ENCODE measurements at places on chromosomes 12 and 14. TPM values are rescaled to one million over a fixed set of nuclear protein-coding genes. Genes with fewer than 3 reads are reported as not detected.
A peak's percentile ranks its signal among the peaks of the same experiment; 100 is the strongest.

DNA sequence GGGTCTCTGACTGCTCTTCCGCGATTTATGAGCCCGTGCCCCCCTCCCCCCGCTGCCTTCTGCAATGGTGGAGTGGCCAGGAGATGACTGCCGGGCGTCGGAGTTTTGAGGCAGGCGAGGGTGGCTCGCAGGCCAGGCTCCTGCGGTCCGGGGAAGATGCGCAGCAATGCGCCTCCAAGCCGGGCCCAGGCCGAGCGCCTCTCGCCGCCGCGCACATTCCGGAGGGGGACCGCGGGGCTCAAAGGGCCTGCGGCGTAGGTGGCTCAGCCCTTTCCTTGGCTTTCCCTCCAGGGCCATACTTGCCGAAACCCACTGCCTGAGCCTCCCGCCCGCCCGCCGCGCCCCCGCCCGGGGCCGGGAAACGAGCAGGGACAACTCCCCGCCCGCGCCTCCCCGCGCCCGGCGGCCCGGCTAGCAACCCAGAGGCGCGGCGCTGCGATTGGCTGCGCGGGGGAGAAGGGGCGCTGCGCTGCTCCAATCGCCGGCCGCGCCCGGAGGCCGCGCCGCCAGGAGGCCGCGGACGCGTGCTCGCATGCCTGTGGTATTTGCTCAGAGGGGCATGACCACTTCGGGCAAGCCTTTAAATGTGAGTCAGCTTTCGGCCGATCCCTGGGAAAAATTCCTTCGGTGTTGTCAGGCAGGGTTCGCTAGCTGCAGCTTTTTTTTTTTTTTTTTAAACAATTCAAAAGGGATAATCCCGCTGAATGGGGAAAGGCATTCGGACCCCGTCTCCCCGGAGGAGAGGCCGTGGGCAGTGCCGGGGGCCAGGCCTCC is 157.9 kb upstream of the PARP11 start:
- no peak overlapping the region for H3K27ac ChIP-seq
- peaks cover 24% of the 10 kb centered on the region for H3K4me1 ChIP-seq
- H3K27me3 ChIP-seq: peaks cover 7% of the 10 kb centered on the region
- no peaks in the 10 kb centered on the region for H3K36me3 ChIP-seq
- H3K4me3 ChIP-seq: peak overlapping the region; percentile 25

DNA sequence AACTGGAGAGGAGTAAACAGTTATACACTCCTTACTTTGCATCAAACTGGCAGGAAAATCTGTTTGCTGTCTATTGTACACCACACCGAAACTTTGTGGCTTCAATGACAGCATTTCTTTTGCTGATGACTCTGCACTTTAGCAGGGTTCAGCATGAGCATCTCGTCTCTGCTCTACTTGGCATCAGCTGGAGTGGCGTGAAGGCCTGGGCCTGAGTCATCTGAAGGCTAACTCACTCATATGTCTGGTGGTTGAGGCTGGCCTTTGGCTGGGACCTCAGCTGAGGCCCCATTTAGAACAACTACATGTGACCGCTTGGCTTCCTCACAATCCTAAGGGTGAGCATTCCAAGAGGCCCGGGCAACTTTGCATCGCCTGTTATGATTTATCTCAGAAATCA is 28.7 kb upstream of the REP15 start:
- H3K27me3 ChIP-seq: no peaks in the 10 kb centered on the region
- H3K36me3 ChIP-seq: no peaks in the 10 kb centered on the region
- DNase-seq: no peak
- H3K4me1 ChIP-seq: peaks cover 3% of the 10 kb centered on the region
- H3K4me3 ChIP-seq: no peak overlapping the region
- no peak overlapping the region for H3K27ac ChIP-seq

- no peak for DNase-seq
- H3K27ac ChIP-seq: no peak overlapping the region
- no peaks in the 10 kb centered on the region for H3K27me3 ChIP-seq
- peaks cover 11% of the 10 kb centered on the region for H3K4me1 ChIP-seq
- H3K36me3 ChIP-seq: no peaks in the 10 kb centered on the region
Measured at GRCh38 chr14:59342516-59343484, 122.4 kb downstream of the GPR135 start.

DNA sequence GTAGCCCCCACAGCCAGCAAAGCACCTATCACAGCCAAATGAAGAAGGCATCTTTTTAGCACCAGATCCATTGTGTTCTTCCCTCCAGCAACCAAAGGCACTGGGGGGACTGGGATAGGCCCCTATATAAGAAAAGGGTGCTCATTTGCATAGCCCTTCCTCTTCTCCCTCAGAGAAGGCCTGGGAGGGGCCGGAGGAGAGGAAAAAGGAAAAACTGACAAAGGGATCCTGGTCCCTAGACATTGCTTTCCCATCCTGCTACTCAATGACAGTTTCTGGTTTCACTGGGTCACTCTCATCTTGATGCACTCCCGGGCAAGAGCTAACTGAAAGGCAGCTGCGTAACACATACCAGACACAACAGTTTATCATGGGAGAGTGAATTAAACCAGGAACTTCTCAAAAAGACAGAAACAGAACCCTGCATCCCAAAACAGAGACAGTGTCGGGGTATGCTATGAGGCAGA is at the start of gene PMEL:
Gene PMEL, minus strand, starts transcription at position 102 of the 467 bp plus-strand sequence. Its CDS starts 31 bp downstream, at position 71.
- no peaks in the 10 kb centered on the region for H3K27me3 ChIP-seq
- peak; percentile 15 for DNase-seq
- peaks cover 22% of the 10 kb centered on the region for H3K4me1 ChIP-seq
- peak within 1 kb of the TSS; percentile 63 for H3K27ac ChIP-seq
- no peaks in the 10 kb centered on the region for H3K36me3 ChIP-seq
- H3K4me3 ChIP-seq: peak within 1 kb of the TSS; percentile 88

- H3K27me3 ChIP-seq: no peaks in the 10 kb centered on the region
- H3K4me1 ChIP-seq: no peaks in the 10 kb centered on the region
- H3K27ac ChIP-seq: no peak overlapping the region
- DNase-seq: no peak
Measured at GRCh38 chr12:4849795-4850345, 59.8 kb upstream of the KCNA1 start.

GRCh38 chr14:105085766-105086165 is 20.5 kb upstream of the GPR132 start:
- DNase-seq: no peak
- peaks cover 36% of the 10 kb centered on the region for H3K27me3 ChIP-seq
- no peak overlapping the region for H3K4me3 ChIP-seq
- peaks cover 25% of the 10 kb centered on the region for H3K4me1 ChIP-seq
- H3K36me3 ChIP-seq: no peaks in the 10 kb centered on the region

- no peaks in the 10 kb centered on the region for H3K4me1 ChIP-seq
- no peak overlapping the region for H3K27ac ChIP-seq
- H3K36me3 ChIP-seq: no peaks in the 10 kb centered on the region
- H3K4me3 ChIP-seq: no peak overlapping the region
- DNase-seq: no peak
Measured at GRCh38 chr12:99852666-99853065, 132.1 kb downstream of the ANKS1B start.

DNA sequence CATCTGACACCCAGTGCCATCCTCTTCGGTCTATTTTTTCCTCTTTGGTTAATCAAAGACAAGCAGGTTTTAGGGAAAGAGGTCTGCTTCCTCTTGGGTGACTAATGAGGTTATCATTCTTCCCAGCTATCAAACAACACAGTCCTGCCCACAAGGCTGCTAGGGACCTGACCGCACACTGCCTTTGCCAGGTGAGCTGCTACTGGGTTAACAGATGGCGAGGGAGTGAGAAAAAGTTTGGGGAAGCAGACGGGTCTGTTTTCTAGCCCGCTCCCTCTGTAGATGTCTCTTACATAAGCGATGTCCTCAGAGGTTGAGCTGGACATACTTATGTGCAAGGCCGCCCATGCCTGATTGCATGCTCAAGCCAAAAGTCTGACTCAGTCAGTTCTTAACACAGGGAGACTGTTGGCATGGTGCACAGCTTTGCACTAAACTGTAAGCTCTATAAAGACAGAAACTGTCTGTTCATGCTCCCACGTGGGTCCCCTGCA is 94.1 kb downstream of the SLC15A4 start:
- no peak overlapping the region for H3K27ac ChIP-seq
- H3K4me3 ChIP-seq: no peak overlapping the region
- no peaks in the 10 kb centered on the region for H3K27me3 ChIP-seq
- no peaks in the 10 kb centered on the region for H3K4me1 ChIP-seq
- H3K36me3 ChIP-seq: no peaks in the 10 kb centered on the region
- no peak for DNase-seq

DNA sequence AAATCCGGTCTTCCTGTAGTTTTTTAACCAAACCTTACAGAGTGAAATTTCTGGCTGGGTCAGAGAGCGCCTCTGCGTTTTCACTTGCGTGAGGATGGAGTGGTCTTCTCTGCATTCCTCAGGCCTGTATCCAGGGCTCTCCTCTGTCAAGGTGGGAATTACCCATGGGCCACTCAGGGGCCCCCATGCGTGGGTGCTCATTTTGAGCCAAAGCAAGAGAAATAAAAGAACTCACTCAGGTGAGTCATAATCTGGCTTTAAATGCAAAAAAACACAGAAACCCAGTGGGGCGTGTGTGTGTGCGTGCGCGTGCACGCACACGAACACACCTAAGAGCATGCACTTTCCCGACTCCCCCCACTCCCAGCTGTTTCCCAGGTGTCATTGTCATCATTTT is 104.0 kb upstream of the PWP1 start:
- no peak for DNase-seq
- H3K36me3 ChIP-seq: no peaks in the 10 kb centered on the region
- H3K27ac ChIP-seq: no peak overlapping the region
- no peaks in the 10 kb centered on the region for H3K27me3 ChIP-seq
- H3K4me1 ChIP-seq: no peaks in the 10 kb centered on the region

DNA sequence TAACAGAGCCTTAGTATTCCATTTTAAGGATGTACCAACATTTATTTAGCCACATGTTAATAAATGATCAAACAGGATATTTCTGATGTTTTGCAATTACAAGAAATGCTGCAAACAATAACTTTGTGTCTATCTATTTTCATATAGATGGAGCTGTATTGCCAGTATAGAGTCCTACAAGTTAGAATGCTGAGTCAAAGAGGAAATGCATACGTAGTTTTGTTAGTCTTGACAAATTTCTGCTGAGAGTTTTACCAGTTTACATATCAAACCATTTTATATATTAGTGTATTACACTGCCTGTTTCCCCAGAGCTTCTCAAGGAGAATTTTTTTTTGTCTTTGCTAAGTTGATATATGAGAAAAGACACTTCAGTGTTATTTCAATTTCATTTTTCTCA is 541.7 kb downstream of the SLC16A7 start:
- no peaks in the 10 kb centered on the region for H3K36me3 ChIP-seq
- no peak for DNase-seq
- no peak overlapping the region for H3K4me3 ChIP-seq
- no peaks in the 10 kb centered on the region for H3K4me1 ChIP-seq

DNA sequence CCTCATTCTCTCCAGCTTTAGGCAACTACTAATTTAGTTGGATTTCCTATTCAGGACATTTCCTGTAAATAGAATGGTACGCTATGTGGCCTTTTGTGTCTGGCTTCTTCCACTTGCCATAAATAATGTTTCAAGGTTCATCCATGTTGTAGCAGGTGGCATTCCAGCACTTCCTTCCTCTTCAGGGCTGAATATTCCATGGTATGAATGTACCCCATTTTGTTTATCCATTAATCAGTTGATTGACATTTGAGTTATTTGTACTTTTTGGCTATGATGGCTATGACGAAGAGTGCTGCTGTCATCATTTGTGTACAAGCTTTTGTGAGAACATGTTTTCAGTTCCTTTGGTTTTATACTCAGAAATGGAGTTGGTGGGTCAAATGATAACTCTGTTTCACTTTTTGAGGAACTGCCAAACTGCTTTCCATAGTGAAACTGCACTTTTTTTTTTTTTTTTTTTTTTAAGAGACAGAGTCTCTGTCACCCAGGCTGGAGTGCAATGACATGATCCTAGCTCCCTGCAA is 6.5 kb upstream of the CDK2AP1 start:
- H3K27ac ChIP-seq: peak overlapping the region; percentile 79
- peak; percentile 73 for DNase-seq
- H3K36me3 ChIP-seq: no peaks in the 10 kb centered on the region
- peaks cover 18% of the 10 kb centered on the region for H3K4me1 ChIP-seq

- no peaks in the 10 kb centered on the region for H3K4me1 ChIP-seq
Measured at GRCh38 chr12:38123566-38124246, 192.9 kb upstream of the ALG10B start.

DNA sequence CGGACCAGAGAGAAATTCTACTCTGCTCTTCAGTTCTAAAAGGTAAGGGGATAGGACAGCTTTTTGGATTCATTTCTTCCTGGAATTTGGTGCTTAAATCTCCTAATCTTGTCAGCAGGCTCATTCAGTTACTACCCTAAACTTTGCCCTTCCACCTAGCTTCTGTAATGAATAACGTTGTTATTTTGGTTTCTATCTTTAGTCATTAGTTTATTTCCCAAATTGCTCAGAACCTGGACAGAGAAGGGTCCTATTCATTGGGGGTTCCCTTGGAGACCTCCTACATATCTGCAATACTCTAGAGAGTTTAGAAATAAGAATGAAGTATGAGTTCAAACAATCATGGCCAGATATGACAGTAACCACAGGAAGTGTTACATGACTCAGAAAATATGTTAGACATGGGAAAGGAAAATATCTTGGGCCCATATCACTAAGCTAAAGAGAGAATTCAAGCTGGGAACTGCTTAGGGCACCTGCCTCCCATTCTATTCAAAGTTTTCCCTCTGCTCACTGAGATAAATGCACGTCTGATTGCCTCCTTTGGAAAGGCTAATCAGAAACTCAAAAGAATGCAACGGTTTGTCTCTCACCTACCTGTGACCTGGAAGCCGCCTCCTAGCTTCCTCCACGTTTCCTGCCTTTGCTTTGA is 87.9 kb downstream of the GAS2L3 start:
- no peak for DNase-seq
- H3K4me1 ChIP-seq: no peaks in the 10 kb centered on the region
- H3K4me3 ChIP-seq: no peak overlapping the region
- no peaks in the 10 kb centered on the region for H3K36me3 ChIP-seq

DNA sequence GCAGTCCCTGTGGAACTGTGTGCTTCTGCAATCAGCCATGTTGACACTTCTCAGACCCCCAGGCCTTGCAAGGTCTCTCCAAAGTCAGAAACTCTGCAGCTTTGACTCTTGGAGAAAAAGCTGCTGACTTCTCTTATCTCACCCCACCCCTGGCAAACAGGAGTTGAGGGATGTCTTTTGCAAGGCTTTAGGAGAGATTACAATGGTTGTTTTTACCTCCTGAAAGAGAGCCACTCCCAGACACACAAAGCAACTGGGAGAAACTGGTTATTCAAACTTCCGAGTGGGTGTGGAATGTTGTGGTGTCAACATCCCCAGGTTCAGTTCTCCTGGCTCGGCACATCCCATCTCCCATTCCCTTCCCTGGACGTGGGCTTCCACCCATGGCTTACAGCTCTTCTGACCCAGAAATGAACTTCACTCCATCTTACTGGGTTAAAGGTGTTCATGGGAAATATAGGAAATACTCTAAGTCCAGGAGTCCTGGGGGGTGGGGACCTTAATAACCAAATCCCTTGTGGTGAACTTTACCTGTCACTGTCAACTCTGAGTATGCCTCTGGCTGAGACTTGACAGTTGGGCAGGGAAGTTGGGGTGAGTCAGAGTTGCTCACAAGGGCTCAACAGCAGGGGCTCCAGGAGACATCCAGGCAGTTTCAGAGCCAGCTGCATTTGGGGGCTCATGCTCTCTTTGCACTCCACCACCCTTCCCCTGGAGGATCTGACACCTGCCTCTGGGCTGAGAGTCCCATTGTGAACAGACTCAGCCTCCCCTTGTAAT is 41.9 kb downstream of the CCDC177 start:
- no peak overlapping the region for H3K27ac ChIP-seq
- no peak overlapping the region for H3K4me3 ChIP-seq
- H3K36me3 ChIP-seq: no peaks in the 10 kb centered on the region
- H3K27me3 ChIP-seq: no peaks in the 10 kb centered on the region
- H3K4me1 ChIP-seq: peaks cover 8% of the 10 kb centered on the region

The HHIPL1 gene
- 0.09 TPM for polyA plus RNA-seq

The LRRC43 gene
- not detected for polyA plus RNA-seq

The KLRC2 gene
- polyA plus RNA-seq: not detected

The RERGL gene
- not detected for polyA plus RNA-seq

The SLC4A8 gene
- polyA plus RNA-seq: 2.3 TPM

The TDP1 gene
- 9.2 TPM for polyA plus RNA-seq

The GDF3 gene
- not detected for polyA plus RNA-seq

The CPNE6 gene
- not detected for polyA plus RNA-seq

All from CD14-positive monocyte (primary cell).